Lung (tissue), 17 donors: ENCODE measurements at places on chromosomes 16 and 17. TPM values are rescaled to one million over a fixed set of nuclear protein-coding genes. Genes with fewer than 3 reads are reported as not detected.

ACSM2A gene
- not detected for total RNA-seq

DNA sequence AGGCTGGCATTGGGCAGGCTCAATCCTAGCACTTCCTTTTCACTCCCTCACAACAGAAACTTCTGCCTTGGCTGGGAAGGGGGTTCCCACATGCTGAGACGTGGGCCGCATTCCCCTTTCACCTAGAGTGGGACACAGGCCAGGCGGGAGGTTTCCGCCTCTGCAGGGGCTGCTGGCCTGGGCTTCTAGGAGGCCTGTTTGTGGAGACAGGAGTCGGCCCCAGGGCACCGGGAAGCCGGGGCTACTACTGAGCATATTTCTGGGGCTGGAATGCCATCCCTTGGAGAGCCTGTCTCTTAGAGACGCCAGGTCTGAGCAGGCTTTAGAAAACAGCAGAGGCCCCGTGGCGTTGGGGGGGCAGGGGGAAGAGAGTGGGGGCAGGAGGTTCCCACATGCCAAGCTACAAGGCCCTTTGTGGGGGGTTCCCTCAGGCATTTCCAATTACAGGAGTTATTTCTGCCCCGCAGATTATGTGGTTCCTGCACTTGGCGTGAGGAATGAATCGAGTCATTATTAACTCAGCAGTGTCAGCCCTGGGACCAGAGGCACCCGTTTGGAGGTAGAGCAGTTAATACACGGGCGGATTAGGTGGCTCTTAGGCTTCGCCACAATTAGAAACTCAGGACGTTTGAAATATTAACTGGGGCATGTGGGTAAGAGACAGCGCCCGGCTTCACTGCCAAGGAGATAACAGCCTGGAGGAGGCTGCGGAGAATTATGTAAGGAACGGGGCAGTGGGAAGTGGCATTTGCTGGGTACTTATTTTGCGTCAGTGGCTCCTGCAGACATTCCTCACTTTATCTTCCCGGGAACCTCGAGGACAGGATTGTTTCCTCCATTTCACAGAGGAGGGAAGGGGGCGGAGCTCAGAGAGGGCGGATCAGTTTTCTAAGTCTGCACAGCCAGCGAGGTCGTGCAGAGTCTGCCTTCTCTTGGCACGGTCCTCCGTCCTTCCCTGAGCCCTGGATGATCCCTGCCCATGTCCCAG lies 162.5 kb downstream of the MAF start:
- DNase-seq: peak; percentile 9

DNA sequence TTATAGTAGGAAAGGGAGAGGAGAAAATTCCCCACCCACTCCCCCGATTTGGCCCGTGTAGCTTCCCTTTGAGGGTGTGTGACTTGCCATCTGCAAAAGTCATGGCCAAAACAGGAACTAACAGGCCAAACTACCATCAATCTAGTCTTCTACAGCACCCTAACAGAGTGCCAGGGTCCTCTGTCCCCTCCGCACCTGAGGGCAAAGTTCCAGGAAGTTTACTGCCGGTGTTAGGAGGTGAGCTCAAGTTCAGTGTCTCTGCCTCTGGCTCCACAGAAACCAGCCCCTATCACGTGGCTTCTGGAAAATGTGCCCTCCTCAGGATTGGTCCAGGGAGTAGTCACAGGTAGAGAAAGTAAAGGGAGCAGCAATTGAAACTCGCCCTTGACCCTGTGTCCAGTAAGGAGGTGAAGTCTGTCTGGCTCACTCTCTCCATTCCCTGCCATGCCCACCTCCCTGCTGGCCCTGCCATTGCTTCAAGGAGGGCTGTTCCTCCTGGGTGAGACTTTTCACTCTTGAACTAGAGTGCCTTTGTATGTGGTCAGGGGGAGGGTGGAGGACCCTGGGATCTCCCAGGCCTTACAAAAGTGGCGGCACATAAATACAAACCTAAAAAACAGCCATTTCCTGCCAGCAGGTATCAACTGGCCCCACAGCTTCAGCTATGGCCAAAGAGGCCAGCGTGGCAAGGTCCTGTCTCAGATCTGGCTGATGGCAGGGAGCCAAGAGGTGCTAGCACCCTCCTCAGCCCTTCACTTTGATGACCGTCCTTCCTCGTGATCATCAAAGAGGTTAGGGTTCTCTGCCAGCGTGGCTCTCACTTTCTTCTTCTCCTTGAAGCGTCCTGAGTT lies 5.3 kb downstream of the PRR15L start:
- DNase-seq: no peak

SPATA32 gene
- total RNA-seq: not detected

GRCh38 chr16:2854700-2855309 lies 3.2 kb downstream of the PRSS22 start:
- DNase-seq: no peak

IRX6 gene
- 0.37 TPM for total RNA-seq

DNA sequence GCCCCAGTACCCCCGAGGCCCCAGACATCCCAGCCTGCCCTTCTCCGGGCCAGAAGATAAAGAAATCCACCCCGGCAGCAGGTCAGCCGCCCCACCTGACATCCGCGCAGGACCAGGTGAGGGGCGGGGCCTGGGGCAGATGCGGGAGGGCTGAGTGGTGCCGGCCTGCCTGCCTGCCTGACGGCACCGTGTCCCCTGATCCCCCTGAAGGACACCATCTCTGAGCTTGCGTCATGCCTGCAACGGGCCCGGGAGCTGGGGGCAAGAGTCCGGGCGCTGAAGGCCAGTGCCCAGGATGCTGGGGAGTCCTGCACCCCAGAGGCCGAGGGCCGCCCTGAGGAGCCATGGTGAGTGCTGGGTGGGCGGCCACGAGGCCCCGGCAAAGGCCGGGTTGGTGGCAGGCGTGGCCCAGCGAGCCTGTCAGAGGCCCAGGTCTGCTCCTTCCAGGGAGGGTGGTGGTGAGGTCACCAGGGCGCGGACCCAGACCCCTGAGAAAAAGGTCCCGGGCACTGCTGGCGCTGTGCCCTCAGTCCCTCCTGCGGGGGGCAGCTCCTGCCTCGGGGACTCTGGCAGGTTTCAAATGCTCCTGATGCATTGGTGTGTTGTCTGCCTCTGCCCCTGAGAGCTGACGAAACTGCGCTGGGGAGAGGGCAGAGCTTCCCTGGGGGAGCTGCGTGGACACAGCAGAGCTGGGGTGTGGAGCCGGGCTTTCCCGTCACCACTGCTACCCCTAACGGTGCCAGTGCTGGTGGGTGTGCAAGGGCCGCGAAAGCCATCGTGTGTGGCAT lies 1.2 kb downstream of the CDT1 start:
- no peak for DNase-seq

SLC2A4 gene
- total RNA-seq: 1.2 TPM

- DNase-seq: peak; percentile 56
Observed at GRCh38 chr17:43456661-43457361, 27.0 kb upstream of the DHX8 start.

DNA sequence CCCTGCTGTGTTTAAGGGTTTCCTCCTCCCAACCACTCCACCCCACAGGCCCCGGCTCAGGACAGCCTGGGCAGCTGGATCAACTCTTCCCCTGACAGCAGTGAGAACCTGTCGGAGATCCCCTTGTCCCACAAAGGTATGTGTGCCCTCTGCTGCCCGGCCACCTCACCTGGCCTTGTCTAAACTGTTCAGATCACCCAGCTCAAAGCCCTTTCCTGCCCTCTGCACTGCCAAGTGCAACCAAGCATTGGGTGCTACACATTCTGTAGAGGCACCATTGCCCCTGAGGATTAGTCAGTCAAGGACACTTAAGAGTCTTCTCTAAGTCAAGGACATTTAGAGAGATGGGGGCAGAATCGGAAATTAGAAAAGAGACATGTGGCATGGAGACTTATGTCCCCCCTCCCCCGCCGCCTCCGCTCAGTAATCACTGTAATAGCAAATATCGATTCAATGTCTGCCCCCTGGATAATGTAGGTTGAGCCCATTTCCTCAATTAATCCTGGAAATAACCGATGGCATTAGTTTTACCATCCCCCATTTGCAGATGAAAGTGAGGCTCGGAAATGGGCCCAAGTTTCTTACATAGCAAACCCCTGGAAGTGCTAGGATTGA lies 8.1 kb downstream of the BTBD17 start:
- no peak for DNase-seq

GRCh38 chr16:79264237-79265109 lies 336.1 kb downstream of the MAF start:
- DNase-seq: no peak

ARHGDIG gene
- total RNA-seq: 0.58 TPM

SCARF1 gene
- 34.2 TPM for total RNA-seq

GRCh38 chr17:72565006-72565405 lies 444.2 kb downstream of the SOX9 start:
- DNase-seq: no peak

- peak; percentile 87 for DNase-seq
Observed at GRCh38 chr16:27779641-27780164, 229.8 kb downstream of the KATNIP start.

GRCh38 chr17:43814714-43815113 lies 18.2 kb downstream of the MPP3 start:
- no peak for DNase-seq

DNA sequence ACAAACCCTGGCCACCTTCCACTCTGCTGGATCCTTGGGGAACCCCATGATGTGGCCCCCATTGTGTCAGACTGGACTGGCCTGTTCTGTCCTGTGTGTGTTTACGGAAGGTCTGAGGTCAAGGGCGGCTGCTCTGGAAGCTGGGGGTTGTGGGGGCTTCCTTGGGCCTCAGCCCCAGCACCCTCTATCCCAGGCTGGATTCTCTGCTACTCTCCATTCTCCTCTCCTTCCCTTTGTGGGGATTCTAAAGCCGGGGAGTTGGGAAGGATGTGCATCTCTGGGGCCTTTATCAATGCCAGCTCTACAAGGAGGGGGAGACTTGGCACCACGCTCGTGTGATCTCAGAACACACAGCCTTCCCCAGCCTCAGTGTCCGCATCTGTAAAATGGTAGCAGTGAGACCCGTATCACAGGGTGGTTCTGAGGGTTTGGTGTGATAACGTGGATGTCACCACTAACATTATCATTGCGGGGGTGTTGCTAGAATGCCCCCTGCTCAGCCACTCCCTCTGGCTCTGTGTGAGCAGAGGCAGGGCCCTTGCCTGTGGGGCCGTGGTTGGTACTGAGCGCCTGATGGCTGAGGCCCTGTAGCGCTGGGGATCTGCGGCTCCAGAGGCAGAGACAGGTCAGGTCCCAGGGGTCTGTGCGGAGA lies 18.1 kb downstream of the ADGRG1 start:
- peak; percentile 31 for DNase-seq

DNA sequence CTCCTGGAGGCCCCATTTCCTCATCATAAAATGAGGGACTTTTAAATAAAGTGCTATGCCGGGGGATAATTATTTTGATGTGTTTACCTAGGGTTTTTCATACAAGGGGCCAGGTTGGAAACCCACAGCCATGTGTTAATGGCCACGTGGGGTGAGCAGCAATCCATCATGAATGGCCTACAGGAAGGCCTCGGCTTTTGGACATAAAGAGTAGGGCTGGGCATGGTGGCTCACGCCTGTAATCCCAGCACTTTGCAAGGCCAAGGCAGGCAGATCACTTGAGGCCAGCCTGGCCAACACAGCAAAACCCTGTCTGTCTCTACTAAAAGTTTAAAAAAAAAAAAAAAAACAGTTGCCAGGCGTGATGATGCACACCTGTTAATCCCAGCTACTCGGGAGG lies 40.3 kb downstream of the MEAK7 start:
- DNase-seq: no peak

CCL14 gene
- 2.9 TPM for total RNA-seq

- no peak for DNase-seq
Observed at GRCh38 chr16:83728492-83728891, 79.3 kb upstream of the HSBP1 start.

DNA sequence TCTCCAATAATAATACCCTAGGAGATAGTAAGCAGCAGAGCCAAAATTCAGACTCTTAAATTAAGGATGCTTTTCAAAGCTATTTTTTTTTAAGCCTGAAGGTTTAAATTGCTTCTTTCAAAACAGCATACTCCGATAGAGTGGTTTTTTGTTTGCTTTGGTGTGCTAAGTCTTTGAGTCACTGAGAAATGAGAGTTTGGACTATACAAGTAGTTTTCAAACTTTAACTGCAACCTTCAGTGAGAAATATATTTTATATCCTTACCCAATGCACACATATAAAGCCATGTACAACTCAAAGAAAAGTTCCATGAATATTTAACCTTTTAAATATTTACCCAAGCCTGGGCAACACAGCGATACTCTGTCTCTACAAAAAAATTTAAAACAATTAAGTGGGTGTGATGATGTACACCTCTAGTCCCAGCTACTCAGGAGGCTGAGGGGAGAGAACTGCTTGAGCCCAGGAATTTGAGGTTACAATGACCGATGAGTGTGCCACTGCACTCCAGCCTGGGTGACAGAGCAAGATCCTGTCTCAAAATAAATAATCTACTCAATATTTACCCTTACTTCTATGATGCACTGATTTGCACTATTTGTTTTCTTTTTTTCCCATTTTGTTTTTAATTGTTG lies 19.2 kb downstream of the DCUN1D3 start:
- no peak for DNase-seq

TBC1D3L gene
- total RNA-seq: 11.7 TPM

GRCh38 chr17:77128896-77129567 lies 11.7 kb upstream of the SEC14L1 start:
- DNase-seq: peak; percentile 64

- DNase-seq: no peak
Observed at GRCh38 chr17:56821847-56822534, 11.7 kb downstream of the C17orf67 start.

DNA sequence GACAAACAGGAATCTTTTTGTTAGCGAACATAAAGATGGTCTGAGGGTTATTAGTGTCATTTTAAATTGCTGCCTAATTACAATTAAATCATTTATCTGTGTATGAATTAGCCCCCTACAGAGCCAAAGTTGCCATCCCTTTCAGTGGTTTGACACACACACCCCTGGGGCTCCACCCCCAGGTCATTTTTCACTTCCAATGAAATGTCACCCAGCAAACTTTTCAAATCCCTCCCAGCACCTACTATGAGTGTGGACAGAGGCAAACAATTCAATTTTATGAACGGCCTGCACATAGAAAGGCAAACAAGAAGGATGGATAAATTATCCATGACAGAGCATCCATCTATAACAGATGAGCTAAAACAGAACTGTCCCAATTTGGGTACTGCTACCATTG lies 2.4 kb downstream of the MYH10 start:
- no peak for DNase-seq

SLFN14 gene
- total RNA-seq: 2.3 TPM

GRCh38 chr16:55655897-55656681 lies at the start of gene SLC6A2:
Gene SLC6A2 (plus strand): TSS chr16:55655988. CDS start chr16:55656695, 707 bp downstream.
- peak; percentile 39 for DNase-seq

CNGB1 gene
- total RNA-seq: 0.14 TPM

GRCh38 chr17:81436294-81436849 lies 41.1 kb downstream of the BAHCC1 start:
- DNase-seq: peak; percentile 90
